ENCODE measurements at places on chromosomes 2 and 18.

DNA sequence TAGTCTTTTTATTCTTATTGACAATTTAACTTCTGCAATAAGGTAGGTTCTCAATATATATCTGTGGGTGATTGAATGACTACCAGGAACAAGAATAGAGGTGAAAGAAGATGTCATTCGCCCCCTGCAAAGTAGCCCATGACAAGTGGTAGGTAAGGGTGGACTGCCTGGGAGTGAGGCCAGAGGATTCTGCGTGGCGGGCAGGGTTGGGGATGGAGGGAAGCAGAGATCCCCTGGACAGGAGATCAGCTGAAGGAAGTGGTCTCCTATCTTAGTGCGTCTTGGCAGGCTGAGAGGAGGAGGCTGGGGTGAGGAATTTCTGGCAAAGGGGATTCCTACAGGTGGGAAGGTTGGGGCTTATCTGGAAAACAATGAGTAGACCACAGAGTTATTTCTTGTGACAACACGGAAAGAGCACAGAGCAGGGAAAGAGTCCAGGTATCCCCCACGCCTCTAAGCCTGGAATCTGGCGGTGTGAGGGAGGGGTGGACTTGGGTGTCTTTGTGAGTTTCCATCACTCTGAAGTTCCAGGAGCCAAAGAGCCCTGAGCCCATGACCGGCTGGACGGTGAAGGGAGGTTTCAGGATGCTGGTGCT lies 21.5 kb upstream of the MYCN start:
- DNase-seq: no peak

DNA sequence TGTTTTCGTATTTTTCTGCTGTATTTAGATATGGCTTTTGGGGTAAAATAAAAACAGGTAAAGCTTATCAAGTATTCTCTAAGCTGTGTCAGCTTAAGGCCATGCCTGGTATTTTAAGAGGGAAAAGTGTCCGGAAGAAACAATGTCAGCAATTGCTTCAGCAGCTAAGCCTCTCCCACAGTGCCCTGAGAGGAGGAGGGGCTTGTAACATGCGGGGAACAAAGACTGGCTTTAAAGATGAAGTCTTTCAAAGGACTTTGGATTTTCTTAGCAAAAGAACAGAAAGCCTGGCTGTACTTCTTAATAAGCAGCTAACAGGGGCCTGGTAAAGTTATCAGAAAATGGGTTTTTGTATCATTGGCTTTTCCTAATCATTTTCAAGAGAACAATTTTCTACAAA lies 102.8 kb downstream of the PXDN start:
- DNase-seq: no peak

DNA sequence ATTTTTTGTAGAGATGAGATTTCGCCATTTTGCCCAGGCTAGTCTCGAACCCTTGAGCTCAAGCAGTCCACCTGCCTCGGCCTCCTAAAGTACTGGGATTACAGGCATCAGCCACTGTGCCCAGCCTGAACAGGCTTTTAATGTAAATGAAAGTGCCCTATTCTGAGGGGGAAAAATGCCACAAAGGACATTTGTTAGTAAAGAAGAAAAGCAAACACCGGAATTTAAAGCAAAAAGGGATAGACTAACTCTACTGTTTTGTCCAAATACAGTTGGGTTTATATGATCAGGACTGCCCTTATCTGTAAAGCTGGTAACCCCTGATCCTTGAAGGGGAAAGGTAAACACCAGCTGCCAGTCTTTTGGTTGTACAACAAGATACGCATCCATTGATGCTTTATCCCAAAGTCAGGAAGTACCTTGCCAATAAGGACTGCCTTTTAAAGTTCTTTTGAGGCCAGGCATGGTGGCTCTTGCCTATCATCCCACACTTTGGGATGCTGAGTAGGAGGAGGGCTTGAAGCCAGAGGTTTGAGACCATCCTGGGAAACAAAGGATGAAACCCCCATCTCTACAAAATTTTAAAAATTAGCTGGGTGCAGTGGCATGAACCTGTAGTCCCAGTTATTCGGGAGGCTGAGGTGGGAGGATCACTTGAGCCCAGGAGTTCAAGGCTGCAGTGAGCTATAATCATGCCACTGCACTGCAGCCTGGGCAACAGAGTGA lies 13.1 kb downstream of the CLEC4F start:
- no peak for DNase-seq

GRCh38 chr2:83725735-83726134 lies 733.3 kb downstream of the SUCLG1 start:
- no peak for DNase-seq

- no peak for DNase-seq
These were observed 17.7 kb downstream of the COL5A2 start for GRCh38 chr2:189161894-189162293.

DNA sequence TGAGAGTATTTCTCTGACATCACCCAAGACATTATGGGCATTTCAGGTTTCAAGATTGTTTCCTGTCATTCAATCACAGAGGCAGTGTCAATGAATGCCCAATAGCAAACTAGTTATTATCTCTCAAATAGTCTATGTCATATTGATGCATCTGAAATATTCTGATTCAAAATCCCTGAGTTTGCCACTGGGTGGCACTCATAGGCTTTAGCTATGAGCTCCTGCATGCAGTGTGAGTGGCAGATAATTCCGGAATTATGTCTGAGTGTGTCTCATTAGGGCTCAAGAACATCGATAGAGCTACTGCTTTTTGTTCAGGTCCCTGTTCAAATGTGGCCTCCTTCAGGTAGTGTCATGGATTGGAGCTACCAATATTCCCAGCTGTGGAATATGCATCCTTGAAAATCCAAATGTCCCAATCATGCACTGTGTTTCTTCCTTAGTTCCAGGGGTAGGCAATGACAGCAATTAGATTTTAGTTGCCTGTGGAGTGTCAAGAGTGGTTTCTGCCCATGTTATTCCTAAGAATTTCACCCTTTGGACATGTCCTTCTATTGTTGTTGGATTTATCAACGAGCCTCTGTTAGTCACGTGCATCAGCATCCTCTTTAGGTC lies 7.8 kb upstream of the OR6B3 start:
- DNase-seq: peak; percentile 34

- DNase-seq: no peak
These were observed 1.8 kb upstream of the ZC3H8 start for GRCh38 chr2:112256654-112257053.

DNA sequence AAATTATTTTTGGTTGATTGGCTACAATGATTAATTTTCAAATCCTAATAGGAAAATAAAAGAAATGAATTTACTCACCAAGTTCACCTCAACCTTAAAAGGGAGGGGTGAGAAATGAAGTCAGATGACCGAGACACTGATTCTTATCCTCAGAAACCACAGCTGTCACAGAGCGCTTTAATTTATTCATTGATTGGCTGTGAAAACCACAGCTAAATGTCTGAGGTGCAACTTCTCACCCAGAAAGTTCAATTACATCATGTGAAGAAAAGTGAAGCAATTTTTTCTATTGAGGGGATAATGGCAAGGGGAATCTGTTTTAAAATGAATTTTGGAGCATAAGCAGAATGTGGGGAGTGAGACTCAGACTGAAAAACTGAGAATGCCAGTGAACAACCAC lies 128.4 kb downstream of the RNF152 start:
- DNase-seq: no peak

DNA sequence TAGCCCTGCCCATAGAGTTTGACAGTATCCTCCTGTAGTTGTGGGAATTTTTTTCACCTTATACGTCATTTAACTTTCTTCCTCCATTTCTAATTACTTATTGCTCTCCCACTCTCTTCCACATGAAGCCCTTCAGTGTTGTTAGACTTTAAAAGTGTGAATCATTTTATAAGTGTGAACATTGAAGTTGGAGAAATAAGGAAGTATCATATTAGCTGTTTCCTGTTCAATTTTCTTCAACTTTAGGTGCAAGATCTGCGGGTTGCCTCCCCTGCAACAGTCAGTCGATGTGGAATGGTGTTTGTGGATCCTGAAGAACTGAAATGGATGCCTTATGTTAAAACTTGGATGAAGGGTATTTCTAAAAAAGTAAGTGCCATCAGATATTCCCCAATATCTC lies 138.1 kb downstream of the DNAH6 start:
- no peak for DNase-seq

- DNase-seq: no peak
These were observed 45.8 kb downstream of the WDR7 start for GRCh38 chr18:56696966-56697365.

GRCh38 chr18:10258836-10259474 lies 195.5 kb upstream of the APCDD1 start:
- DNase-seq: no peak

- no peak for DNase-seq
These were observed 9.7 kb downstream of the RAB11FIP5 start for GRCh38 chr2:73103018-73103542.

DNA sequence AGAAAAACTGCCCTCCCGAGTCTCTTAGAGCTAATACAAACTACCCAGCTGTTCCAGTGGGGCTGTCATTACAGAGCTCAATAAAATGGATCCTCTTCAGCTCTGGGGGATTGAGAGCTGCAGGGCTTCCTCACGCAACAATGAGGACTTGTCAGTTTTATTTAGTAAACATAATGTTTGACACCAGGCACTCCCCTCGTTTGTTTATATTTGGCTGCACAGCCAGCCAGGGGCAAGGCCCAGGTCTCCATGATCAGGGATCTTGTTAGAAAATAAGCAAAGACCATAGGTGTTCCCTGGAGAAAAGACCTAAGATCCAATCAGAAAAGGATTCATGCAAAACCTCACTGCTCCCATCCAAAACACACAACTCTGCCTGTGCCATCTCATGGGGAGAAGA lies 158.2 kb downstream of the C1D start:
- no peak for DNase-seq

GRCh38 chr18:6950641-6951040 lies 167.0 kb downstream of the LAMA1 start:
- DNase-seq: no peak

DNA sequence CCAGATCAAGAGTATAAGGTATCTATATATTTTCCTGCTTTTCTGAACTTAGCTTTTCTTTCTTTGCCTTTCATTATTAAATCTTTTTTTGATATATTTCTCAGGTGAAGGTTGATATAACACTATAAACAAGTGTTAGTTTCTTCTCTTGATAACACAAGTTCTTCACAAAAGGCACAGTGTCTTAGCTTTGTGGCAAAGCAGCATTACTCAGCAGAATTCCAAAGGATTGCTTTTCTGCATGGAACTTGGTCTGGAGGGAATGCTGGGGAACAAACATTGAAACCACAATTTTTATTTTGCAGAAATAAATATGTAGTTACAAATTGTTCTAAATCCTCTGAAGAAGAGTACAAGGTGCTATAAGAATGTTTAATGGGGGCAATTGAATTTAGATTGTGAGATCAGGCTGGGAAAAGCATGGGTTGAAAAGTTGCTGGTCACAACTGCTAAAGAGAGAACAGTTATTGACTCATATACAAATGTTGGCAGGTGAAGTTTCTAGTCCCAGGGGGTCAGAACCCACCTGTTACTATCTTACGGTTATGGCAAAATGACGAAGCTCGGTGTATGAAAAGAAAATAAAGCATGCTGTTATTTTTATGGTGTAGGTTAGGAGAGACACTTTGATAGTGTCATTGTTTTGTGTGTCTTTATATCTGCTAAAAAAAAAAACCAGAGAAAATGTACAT lies 68.2 kb downstream of the UBR3 start:
- DNase-seq: no peak

DNA sequence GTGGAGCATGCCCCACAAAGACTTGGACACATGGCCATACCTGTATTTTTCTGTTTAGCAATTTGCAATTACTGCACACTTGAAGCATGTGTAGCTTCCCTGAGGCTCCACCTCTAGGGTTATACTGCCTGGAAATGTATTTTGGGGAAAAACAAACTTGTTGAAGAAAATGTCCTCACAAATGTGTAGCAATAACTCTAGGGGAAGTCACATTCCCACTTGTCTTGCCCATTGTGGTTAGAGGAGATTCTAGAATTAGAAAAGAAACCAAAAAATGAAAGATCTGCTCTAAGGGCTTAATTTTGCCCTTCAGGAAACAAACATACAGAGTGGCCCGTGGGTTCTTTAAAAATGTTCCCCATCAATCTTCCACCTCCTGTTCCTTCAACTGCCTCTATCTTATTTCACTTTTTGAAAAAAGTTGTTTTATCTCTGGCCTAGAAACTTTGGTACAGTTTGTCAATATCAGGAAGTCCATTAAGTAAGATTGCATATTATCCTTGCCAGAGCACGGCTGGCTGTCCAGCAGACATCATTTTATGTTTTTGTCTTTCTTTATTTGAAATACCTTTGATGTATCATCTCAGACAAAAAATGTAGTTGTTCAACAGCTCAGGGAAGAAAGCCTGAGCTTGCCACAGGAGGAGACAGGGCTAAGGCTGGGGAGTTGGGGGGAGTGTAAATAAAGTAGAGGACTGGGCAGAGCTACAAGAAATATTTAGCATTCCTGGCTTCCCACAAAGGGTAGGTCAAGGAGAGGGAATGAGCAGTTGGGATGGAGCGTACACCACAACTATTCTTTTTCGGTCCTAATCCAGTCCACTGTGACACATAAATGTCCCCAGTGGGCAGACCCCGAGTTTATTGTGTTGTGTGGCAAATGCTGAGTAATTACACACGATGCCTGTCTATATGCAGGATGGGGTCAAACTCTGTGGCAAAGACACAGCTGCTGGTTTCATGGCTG lies 96.8 kb upstream of the CDC42EP3 start:
- DNase-seq: no peak

GRCh38 chr2:180907731-180908130 lies 72.7 kb upstream of the UBE2E3 start:
- DNase-seq: no peak

DNA sequence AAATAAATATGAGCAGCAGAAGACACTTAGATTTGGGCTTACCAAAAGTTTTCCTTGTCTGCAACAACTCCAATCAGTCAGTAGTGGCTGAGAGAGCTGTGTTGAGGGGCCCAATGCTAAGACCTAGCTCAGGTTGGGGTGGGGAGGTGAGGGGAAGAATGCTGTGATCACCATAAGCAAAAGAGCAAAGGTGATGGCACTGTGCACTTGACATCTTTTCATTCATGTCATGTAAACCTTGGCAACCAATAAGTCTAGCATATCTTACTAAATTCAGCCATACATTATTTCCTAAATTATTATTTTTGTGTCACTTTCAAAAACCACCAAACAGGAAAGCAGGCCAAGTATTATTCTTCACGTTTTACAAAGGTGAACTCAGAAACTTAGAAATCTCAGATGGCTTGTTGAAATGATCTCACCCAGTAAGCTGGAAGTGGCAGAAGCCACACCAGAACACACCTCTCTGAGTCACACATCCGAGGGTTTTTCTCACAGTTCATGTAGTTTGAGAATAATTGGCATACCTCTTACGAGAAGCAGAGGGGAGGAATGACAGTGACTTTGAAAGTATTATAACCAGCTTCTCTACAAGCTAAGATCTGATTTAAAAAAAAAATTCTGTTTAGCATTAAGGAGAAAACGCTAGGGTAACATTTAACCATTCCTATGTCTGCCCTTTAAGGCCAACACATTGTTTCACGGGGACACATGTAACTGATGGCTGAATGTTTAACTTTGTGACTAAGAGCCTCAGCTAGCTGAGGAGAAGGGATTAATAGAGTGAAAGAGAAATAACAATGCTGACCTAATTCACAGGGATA lies 43.3 kb upstream of the SETBP1 start:
- DNase-seq: no peak

DNA sequence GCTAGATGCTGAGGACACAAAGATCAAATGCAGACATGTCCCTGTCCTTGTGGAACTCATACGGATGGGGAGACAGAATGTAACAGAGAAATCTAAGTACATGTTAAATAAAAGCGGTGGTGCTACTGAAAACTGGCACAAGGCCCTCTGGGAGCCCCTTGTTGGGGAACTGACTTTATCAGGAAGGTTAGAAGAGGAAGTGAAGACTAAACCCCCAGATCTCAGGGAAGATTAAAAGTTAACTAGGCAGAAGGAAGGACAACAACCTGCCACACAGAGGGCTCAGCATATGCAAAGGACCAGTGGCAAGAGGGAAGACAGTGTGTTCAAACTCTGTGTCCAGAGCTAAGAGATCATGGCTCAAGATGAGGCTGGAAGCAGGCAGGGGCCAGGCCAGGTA lies 4.8 kb downstream of the CACNB4 start:
- no peak for DNase-seq
